ENCODE measurements at places on chromosomes 11 and 22. TPM values are rescaled to one million over a fixed set of nuclear protein-coding genes. Genes with fewer than 3 reads are reported as not detected.

GRCh38 chr11:27910186-27910931 is 197.6 kb downstream of the KIF18A start:
- DNase-seq, result no peak
- no peaks in the 10 kb centered on the region for H3K36me3 ChIP-seq
- no peak overlapping the region for H3K4me3 ChIP-seq
- no peaks in the 10 kb centered on the region for H3K27me3 ChIP-seq

GRCh38 chr11:20467487-20468185 is 80.1 kb downstream of the PRMT3 start:
- no peaks in the 10 kb centered on the region for H3K4me1 ChIP-seq
- DNase-seq, result no peak
- no peaks in the 10 kb centered on the region for H3K27me3 ChIP-seq
- no peak overlapping the region for H3K4me3 ChIP-seq
- peaks cover 14% of the 10 kb centered on the region for H3K36me3 ChIP-seq

- peaks cover 29% of the 10 kb centered on the region for H3K36me3 ChIP-seq
- no peak overlapping the region for H3K4me3 ChIP-seq
- peak; percentile 47 for DNase-seq
Observed at GRCh38 chr11:75319035-75319877, 32.2 kb downstream of the ARRB1 start.

- H3K27me3 ChIP-seq, result peaks cover 13% of the 10 kb centered on the region
- H3K36me3 ChIP-seq, result no peaks in the 10 kb centered on the region
- DNase-seq, result no peak
- peaks cover 39% of the 10 kb centered on the region for H3K4me1 ChIP-seq
Observed at GRCh38 chr11:61833471-61833870, 5.4 kb downstream of the FADS2 start.

DNA sequence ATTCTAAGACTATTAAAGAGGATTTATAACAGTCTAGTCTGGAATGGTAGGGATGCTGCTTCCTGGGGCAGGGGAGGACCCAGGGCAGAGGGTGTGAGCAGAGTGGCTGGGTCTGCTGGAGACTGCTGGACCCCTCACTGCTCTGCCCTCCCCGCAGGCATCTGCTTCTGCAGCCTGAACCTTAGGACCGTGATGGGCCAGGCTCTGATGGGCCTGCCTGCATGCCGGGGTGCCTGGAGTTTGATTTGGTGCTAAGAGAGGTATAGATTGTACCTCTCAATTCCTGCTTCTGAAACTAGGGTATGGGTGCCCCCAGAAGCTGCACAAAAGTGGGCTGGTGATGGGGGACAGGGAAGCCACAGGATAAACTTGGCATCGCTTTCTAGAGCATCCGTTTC is 54.9 kb downstream of the CD82 start:
- H3K36me3 ChIP-seq, result peaks cover 42% of the 10 kb centered on the region
- H3K4me1 ChIP-seq, result peaks cover 24% of the 10 kb centered on the region
- DNase-seq, result no peak

DNA sequence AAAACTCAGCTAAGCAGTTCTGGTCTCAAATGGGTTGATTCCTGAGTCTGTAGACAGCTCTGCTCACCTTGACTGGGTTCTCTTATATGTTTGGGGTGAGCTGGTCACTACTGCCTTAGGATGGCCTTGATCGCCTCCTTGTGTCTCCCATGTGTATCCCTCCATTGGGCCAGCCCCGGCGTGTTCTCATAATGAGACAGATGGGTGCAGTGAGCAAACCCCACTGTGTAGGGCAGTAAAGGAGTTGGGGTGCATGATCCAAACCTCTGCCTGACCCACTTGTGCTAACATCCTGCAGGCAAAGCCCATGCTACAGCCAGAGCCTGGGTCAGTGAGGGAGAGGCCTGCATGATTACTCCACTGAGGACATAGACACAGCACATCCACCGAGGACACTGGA is 657.6 kb downstream of the BRD1 start:
- no peaks in the 10 kb centered on the region for H3K36me3 ChIP-seq
- H3K27ac ChIP-seq, result no peak overlapping the region
- no peaks in the 10 kb centered on the region for H3K27me3 ChIP-seq
- DNase-seq, result no peak
- H3K4me1 ChIP-seq, result no peaks in the 10 kb centered on the region
- H3K4me3 ChIP-seq, result no peak overlapping the region

DNA sequence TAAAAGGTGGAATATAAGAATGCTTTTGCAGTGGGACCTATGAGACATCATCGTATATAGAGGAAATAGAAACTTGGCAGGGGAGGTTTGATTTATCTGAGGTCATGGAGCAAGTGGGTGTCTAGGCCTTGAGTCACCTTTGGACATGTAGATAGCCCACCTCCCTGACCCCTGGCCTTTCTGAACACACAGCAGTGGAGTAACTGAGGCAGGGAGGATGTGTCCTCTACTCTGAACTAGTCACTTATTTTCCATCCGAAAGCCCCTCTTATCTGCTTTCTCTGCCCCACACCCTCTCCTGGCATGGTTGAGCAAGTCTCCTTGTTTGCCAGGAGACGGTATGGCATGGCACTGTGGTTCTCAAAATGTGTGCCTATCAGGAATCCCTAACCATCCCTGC is 7.9 kb downstream of the CD82 start:
- H3K4me3 ChIP-seq, result no peak overlapping the region
- peak overlapping the region; percentile 5 for H3K27ac ChIP-seq
- H3K27me3 ChIP-seq, result no peaks in the 10 kb centered on the region
- no peaks in the 10 kb centered on the region for H3K36me3 ChIP-seq
- peaks cover 89% of the 10 kb centered on the region for H3K4me1 ChIP-seq

- H3K27me3 ChIP-seq, result no peaks in the 10 kb centered on the region
- no peaks in the 10 kb centered on the region for H3K36me3 ChIP-seq
- H3K27ac ChIP-seq, result peak overlapping the region; percentile 69
- H3K4me3 ChIP-seq, result no peak overlapping the region
Observed at GRCh38 chr11:47991266-47991830, 11.0 kb downstream of the PTPRJ start.

GRCh38 chr22:18021431-18021830 is 2.9 kb downstream of the MICAL3 start:
- H3K4me3 ChIP-seq, result no peak overlapping the region
- H3K27me3 ChIP-seq, result peaks cover 23% of the 10 kb centered on the region
- H3K36me3 ChIP-seq, result no peaks in the 10 kb centered on the region
- DNase-seq, result no peak

GRCh38 chr11:120254788-120255518 is 15.0 kb downstream of the POU2F3 start:
- H3K36me3 ChIP-seq, result no peaks in the 10 kb centered on the region
- H3K27ac ChIP-seq, result no peak overlapping the region

- DNase-seq, result no peak
- no peaks in the 10 kb centered on the region for H3K4me1 ChIP-seq
- no peaks in the 10 kb centered on the region for H3K36me3 ChIP-seq
- no peak overlapping the region for H3K4me3 ChIP-seq
- H3K27me3 ChIP-seq, result no peaks in the 10 kb centered on the region
Observed at GRCh38 chr11:35709376-35709775, 46.8 kb downstream of the TRIM44 start.

DNA sequence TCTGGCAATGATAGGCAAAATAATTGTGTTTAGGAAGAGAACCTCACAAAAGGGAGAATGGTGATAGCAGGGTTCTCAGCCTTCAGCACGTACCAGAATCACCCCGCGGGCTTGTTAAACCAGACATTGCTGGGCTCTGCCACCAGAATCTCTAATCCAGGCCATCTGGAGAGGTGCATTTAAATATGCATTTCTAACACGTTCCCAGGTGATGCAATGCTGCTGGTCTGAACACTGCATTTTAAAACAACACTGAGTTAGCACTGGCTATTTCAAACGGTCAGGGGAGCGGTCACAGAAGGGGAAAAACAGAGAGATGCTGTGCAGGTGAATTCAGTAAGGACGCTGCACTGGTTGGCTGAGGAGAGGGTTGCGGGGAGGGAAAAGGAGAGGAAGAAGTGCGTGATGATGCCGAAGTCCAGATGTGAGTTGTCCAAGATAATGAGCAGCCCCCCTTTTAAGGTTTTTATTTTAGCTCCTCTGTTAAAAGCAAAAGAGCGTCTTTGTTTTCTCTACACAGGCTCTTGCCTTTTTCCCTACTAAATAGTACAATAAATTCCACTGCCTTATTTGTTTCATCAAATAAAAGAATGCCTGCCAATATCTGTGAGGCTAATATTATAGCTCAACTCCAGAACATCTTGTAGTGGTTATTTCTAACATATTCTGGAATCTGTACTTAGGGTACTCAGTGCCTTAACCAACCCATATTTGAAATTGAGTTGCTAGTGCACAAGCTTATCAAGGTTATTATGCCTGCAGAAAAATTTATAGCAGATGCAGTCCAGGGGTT is 109.6 kb upstream of the POU2AF2 start:
- H3K4me3 ChIP-seq, result no peak overlapping the region
- H3K4me1 ChIP-seq, result no peaks in the 10 kb centered on the region
- no peaks in the 10 kb centered on the region for H3K36me3 ChIP-seq
- H3K27me3 ChIP-seq, result no peaks in the 10 kb centered on the region

DNA sequence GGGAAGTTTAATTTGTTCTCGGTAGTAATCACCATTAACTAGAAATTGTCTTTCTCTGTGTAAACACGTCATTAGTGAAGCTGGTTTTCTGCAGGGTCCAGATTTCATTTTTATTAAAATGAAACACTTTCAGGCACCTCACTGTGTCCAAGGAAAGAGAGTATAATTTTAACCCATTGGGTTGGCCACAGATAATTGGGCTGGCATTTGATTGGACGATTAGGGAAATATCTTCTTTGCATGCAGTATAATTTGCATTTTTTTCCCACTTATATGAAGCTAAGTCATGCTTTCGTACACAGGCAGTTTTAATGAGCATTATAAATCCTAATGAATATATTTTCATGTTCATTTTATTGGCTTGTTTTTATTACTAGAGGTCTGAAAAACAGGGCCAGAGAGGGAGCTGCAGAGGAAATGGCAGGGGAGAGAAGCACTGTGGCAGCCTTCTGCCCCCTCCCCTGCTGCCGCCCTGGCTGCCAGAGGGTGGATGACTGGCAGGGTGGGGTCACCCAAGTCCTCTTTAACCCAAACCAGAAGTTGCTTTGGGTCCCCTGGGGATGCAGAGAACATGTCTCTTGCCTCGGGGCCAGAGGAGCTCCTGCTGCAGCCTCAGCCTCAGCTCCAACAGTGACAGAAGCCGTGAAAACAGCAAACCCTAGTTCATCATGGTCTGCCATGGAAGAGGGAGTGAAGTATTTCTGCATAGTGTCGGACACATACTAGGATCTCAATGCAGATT is 93.9 kb downstream of the PKNOX2 start:
- no peaks in the 10 kb centered on the region for H3K36me3 ChIP-seq
- H3K4me3 ChIP-seq, result no peak overlapping the region
- peaks cover 15% of the 10 kb centered on the region for H3K27me3 ChIP-seq

DNA sequence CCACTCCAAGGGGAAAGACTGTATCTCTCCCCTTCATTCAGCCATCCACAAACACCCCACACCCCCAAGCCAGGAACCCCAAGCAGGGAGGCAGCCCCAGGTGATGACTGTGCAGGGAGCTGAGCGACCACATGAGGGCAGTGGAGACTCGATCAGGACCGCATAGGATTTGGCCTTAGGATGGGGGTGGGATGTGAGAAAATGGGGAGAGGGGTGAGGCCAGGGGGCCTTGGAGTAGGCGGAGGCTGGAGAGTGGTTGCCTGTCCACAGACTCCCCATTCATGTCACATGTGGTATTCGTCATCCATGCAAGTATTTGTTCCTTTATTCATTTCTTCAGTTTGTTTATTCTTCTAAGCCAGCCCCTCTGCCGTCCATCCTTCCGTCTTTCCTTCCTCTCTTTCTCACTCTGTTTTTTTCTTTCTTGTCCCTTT is 2.7 kb upstream of the RHOD start:
- peaks cover 30% of the 10 kb centered on the region for H3K4me1 ChIP-seq
- H3K36me3 ChIP-seq, result no peaks in the 10 kb centered on the region
- peaks cover 10% of the 10 kb centered on the region for H3K27me3 ChIP-seq
- no peak overlapping the region for H3K27ac ChIP-seq
- no peak overlapping the region for H3K4me3 ChIP-seq

DNA sequence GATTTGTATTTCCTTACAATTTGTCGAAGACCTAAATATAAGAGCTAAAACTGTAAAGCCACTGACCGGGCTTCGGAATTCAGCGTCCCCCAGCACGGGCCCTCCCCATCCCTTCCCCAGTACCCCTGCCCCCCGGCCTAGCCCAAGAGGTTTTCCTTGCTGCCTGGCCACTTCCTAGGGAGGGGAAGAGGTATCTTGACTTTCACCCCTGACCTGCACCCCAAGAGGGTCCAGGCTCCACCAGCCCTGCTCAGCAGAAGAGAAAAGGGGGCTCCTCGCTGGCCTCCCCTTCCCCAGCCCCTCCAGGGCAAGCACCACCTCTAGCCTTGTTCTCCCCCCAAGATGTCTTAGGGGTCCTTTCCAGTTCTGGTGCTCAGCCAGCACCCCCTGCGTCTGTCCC is 26.1 kb upstream of the CARS1 start:
- H3K4me3 ChIP-seq, result no peak overlapping the region
- DNase-seq, result no peak
- no peaks in the 10 kb centered on the region for H3K4me1 ChIP-seq
- H3K27me3 ChIP-seq, result no peaks in the 10 kb centered on the region
- no peak overlapping the region for H3K27ac ChIP-seq

DNA sequence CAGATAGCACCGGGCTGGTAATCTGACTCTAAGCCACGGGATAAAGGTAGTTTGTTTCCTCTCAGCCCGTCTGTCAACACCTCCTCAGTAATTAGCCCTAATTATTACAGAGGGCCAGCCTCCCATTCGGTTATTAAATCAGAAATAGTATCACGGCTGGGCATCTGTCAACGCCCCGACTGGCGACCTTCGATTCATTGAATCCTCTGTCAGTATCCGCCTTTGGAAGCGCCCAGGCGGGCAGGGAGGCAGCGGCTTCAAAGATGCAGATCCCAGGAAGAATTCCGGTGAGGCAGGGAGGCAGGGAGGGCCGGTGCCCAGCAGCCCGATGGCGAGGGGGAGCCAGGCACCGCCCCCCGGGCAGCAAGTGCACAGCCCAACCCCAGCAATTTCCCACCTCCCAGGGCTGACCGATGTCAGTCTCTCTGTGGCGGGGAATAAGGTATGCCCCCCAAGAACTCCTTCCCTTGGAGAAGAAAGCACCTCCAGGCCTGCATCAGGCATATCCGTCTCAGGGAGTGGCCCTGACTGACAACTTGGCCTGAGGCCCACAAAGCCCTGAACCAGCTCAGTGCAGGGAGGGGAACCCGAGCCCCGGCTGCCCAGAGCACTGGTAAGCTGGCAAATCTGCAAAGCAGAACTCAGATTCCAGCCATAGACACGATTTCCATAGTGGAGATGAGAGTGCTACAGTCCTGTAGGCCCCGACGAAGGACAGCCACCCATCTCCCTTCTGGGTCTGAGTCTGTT is 11.4 kb downstream of the GNB1L start:
- peaks cover 35% of the 10 kb centered on the region for H3K4me1 ChIP-seq
- H3K36me3 ChIP-seq, result no peaks in the 10 kb centered on the region
- H3K27ac ChIP-seq, result peak overlapping the region; percentile 81

- H3K27ac ChIP-seq, result no peak overlapping the region
- no peaks in the 10 kb centered on the region for H3K27me3 ChIP-seq
- H3K36me3 ChIP-seq, result no peaks in the 10 kb centered on the region
- H3K4me1 ChIP-seq, result no peaks in the 10 kb centered on the region
Observed at GRCh38 chr22:17315310-17315709, 54.0 kb upstream of the CECR2 start.

GRCh38 chr22:40928657-40929056 is 22.5 kb upstream of the RBX1 start:
- H3K27me3 ChIP-seq, result no peaks in the 10 kb centered on the region
- no peak for DNase-seq
- no peaks in the 10 kb centered on the region for H3K4me1 ChIP-seq
- H3K36me3 ChIP-seq, result peaks cover 49% of the 10 kb centered on the region

The DYNC2H1 gene
- total RNA-seq, result 22.1 TPM

The CEND1 gene
- total RNA-seq, result not detected

The CASTOR1 gene
- total RNA-seq, result 16.2 TPM

The ZDHHC8 gene
- 77.2 TPM for total RNA-seq

The MMP7 gene
- total RNA-seq, result 7.1 TPM

The POLD4 gene
- 86.6 TPM for total RNA-seq

The SMTN gene
- 44.8 TPM for total RNA-seq

The SLCO2B1 gene
- 332 TPM for total RNA-seq

The SYT12 gene
- not detected for total RNA-seq

The PARVG gene
- total RNA-seq, result 96.2 TPM

Measured in lower lobe of right lung (tissue), 2 donors.